ENCODE measurements at places on chromosomes 5 and 9.

DNA sequence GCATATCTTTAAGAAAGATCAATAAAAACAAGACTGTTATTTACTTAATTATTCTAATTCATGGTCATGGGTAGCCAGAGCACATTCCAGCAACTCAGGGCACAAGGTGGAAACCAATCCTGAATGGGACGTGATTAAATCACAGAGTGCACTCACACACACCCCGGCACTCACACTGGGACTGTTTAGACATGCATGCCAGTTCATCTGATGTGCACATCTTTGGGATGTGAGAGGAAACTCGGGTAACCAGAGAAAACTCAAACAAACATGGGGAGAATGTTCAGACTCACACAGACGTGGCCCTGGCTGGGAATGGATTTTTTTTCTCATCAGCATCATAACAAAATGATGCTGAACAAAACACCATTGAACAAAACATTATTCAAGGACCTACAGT is 29.4 kb downstream of the SMAD5 start:
- no peak for DNase-seq

GRCh38 chr9:113155911-113156588 is 5.2 kb downstream of the SLC31A2 start:
- DNase-seq = no peak

GRCh38 chr5:177084175-177084574 is 2.5 kb upstream of the FGFR4 start:
- no peak for DNase-seq

GRCh38 chr5:122500245-122501088 is 188.4 kb downstream of the SNCAIP start:
- DNase-seq = no peak

- no peak for DNase-seq
Measured at GRCh38 chr5:27026801-27027200, 11.6 kb downstream of the CDH9 start.

- no peak for DNase-seq
Measured at GRCh38 chr9:93262537-93263310, 78.8 kb downstream of the WNK2 start.

DNA sequence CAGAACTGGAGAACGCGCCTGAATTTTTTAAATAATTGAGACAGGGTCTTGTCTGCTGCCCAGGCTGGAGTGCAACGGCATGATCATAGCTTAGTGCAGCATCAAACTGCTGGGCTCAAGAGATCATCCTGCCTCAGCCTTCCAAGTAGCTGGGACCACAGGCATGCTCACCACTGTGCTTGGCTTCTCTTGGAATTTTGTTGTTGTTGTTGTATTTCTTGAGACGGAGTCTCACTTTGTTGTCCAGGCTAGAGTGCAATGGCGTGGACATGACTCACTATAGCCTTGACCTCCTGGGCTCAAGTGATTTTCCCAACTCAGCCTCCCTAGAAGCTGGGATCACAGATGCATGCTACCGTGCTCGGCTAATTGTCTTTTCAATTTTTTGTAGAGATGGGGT is 58.4 kb upstream of the DAB2IP start:
- no peak for DNase-seq

GRCh38 chr5:178483620-178484019 is 106.6 kb downstream of the COL23A1 start:
- no peak for DNase-seq

GRCh38 chr9:38208206-38208901 is 139.3 kb upstream of the SHB start:
- DNase-seq = no peak

- no peak for DNase-seq
Measured at GRCh38 chr9:15243081-15243480, 63.9 kb downstream of the TTC39B start.

DNA sequence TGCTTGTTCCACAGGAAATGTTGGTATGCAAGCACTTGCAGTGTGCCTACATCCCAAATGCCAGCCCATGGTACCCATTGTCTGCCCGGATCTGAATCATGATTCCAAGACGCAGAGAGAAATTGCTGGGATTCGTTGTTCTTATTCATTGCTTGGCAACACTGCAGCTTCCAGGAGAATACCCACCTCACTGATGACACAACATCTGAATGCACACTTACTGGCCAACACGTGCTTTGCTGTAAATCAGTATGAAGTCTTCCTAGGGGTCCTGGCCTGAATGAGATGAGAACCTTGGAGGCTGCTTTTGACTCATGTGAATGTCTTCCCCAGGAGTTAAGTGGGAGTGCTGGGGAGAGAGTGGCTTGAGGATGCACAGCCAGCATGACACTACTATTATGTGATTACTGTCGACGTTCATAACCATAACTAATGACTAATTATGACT is 11.6 kb downstream of the SRD5A1 start:
- DNase-seq = no peak

GRCh38 chr9:17906841-17907778 is 328.2 kb downstream of the SH3GL2 start:
- no peak for DNase-seq

GRCh38 chr5:95973793-95974325 is 12.2 kb upstream of the ELL2 start:
- no peak for DNase-seq

DNA sequence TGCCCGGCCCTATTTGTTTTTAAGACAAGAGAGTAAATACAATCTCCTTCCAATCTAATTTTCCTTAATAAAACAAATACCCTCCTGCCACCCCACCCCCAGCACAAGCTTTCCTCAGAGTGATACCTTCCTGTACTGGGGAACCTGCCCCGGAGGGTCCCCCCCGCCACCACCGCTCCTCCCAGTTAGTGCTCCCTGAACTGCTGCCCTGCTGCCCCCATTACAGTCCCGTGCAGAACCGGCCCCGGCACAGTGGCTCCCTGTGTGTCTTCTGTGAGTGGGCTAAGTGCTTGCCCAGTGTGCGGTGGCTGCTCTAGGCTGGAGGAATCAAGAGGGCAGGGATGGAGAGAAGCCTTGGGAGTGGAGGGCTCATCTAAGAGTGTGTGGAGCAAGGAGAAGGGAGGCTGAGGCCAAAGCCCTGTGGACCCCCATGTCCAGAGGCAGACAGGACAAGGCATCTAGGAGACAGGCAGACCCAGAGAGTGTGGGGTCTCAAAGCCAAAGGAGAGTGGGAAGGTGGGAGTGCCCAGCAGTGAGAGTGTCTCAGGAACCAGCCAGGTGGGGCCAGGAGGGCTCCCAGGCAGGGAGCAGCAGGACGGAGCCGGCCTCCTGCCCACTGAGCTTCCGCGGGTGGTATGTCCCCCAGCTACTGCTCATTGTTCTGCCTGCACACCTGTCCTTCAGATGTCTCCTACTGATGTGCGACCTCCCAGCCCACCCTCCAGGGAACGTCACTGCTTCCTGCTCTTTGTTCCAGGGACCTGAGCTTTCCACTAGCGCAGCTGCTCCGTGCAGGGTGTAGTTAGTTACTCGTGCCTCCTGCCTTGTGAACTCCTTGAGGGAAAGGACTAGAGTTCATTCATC is 129.0 kb downstream of the DAB2IP start:
- DNase-seq = no peak

DNA sequence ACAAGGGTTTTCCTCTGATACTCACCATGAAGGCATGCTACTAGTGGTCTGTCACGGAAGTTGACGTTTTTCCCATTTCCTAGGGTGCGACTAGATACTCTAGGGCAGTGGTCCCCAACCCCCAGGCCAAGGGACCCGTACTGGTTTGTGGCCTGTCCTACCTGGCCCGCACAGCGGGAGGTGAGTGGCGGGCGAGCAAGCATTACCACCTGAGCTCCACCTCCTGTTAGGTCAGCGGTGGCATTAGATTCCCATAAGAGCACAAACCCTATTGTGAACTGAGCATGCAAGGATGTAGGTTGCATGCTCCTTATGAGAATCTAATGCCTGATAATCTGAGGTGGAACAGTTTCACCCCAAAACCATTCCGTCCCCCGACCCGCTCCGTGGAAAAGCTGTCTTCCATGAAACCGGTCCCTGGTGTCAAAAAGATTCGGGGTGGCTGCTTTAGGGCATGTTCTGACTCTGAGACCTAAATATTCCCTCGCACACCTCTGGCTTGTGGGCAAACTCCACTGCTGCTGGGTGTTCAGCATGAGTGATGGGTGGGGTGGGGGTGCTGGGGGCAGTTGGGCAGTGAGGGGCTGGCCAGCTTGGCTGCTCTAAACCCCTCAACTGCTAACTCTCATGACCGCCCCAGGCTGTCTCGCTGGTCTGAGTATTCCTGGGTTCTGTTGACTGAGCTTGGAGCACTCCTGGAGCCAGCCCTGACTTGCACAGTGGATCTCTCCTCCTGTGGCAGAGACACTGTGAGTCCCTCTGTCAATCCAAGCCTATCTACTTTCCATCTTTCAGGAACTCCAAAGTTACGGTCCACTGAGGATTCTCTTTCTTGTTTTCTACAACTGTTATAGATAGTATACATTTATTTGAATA is 78.3 kb upstream of the NEK6 start:
- no peak for DNase-seq

GRCh38 chr5:137075163-137075970 is 423.8 kb downstream of the SPOCK1 start:
- DNase-seq = no peak

- no peak for DNase-seq
Measured at GRCh38 chr5:150122536-150123481, 32.8 kb downstream of the PDGFRB start.

DNA sequence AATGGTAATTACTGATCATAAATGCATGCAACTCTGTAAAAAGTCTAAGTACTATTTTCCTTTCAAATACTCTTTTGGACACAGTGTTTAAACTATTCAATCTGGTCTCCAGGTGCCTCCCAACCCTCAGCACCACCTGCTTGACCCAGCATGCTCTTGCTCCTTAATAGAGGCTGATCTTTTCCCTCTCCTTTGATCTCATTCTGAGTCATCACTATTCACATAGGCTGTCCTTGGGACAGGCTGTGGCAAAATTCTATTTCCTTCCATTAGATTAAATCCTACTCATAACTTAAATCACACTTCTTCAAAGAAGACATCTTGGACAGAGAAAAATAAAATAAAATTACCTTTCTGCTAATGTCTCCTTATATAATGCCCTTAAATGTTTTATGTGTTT is 199.4 kb upstream of the ST8SIA4 start:
- DNase-seq = no peak

DNA sequence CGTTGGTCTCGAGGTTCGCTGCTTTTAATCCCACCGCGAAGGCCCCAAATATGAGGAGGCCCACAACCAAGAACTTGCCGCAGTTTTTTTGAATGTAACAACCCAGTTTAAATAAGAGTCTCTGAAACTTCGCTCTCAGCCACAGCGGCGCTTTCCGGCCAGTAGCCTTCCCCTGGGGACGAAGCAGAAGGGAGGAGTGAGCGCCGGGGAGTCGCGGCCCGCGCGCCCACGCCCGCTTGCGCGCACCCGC is 10.4 kb downstream of the PTCH1 start:
- DNase-seq = no peak

DNA sequence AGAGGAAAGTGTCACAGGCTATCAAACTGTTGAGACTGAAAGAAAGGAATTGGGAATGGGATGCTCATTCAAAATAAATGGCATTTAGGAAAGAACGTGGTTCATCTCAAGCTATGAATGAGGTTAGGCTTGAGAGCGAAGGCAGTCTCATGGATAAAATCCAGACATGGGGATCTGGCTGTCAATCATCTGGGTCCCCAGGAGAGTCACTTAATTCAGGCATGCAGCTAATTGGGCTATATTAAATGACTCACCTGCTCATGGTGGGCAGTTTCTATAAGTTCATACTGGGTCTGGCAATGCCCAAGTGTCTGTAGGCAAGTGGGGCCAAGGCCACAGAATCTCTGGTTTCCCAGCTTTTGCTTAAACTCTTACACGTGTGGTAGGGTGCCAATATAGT is 286.5 kb upstream of the SEMA6A start:
- no peak for DNase-seq

GRCh38 chr5:146909255-146910068 is 30.9 kb upstream of the PPP2R2B start:
- no peak for DNase-seq

DNA sequence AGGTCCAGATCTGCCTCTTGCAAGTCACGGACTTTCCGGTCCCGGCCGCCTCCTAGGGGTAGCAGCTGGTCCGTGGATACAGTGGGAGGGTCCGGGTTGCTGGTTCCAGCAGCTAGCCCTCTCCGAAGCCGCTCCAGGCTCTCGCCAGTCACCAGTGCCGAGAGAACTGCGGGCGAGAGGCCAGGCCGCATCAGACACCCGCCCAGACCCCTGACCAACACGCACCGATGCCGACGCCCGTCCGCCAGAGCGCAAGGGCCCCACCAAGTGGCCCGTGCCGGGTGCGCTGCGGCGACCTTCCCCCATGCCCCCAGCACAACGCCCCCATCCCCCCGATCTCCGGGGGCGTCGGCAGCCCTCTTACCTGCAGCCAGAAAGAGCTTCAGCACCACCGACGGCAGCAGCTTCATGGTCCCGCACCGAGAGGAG is 470 bp downstream of the HBEGF start:
- DNase-seq = no peak

DNA sequence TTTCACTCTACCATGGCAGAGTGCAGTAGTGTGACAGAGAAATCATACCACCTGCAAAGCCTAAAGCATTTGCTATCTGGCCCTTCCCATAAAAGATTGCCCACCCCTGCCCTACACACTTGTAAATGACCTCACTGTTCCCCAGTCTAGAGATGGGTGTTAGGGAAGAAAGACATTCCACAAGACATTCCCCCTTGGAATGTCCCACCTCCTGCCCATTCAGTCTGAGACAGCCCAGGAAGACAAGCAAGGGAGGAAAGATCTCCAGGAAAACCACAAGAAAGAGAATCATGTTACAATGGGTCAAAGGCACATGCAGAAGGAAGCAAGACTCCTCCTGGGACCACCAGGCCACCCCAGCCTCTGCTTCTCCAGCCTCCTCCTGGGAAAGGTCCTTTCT is 230.0 kb downstream of the AGTPBP1 start:
- no peak for DNase-seq

- no peak for DNase-seq
Measured at GRCh38 chr5:125199968-125200865, 453.8 kb upstream of the ZNF608 start.

DNA sequence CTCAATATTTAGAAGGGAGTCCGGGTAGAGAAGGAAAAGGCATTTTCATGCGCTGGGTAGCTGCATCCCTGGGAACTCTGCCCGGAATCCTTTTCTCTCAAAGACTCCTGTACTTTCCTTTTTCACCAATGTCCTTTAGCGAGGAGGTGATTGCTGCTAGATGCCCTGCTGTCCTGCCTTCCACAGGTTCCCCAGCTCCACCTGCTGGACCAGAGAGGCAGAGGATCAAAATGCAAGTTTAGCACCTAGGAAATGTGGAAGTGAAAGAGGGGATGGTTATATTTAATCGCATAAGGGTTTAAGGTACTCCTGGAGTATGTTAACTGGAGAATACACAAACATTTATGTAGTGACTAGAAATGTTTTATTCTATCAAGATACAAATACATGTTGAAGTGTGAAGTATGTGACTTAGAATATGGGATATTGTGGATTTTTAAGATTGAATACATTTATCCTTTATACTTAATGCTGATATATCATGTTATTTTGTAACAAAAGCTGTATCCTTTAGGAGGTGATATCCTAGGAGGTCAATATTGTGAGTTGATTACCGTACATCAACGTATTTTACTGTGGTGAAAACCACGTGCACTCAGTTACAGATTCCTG is 145.7 kb downstream of the ARHGAP26 start:
- no peak for DNase-seq
